Epithelial cell of proximal tubule (primary cell): ENCODE measurements at places on chromosomes 3 and 15. TPM values are rescaled to one million over a fixed set of nuclear protein-coding genes. Genes with fewer than 3 reads are reported as not detected.

Gene CCDC9B
- total RNA-seq = 4.6 and 10.7 TPM in 2 replicates

Gene ROBO2
- total RNA-seq = 0.07 and 0.52 TPM in 2 replicates

DNA sequence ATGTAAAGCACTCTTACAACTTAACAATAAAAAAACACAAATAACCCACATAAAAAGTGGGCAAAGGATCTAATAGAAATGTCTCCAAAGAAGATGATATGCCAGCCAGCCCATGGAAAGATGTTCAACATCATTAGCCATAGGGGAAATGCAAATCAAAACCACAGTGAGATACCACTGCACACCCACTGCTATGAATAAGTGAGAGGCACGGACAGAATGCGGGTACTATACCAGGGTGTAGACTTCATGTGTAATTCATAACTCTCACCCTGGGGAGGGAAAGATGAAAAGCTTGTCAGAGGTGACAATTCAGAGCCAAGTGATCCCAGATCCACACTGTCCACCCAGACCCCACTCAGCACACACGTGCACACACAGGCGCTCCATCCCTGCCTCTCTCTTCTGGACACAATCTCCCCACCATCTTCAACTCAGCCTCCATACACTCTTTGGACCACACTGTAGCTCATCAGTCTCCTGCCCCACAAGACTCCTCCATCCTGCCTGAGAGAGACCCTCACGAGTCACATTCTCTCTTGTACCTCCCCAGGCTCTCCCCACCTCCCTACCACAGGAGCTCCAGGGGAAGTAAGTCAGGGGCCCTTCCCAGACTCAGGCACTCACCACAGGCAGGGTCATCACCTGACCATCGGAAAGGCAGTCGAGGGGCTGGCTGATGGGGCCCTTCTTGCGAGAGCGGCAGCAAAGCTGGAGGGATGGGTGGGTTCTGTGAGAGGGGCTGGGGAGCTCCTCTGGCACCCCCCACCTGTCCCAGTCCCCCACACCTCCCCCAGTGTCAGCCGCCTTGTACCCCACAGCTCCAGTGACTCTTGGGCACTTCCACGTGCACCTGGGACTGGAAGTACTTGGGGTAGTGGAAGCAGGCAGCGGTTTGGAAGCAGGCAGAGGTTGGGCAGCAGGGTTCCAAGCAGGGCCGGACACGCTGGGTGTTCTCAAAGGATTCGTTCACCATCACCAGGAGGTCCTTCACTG, 21.3 kb downstream of the PLA2G4E start:
- DNase-seq = no peak

GRCh38 chr15:63049783-63050371, 7.3 kb downstream of the TPM1 start:
- no peak for DNase-seq

Gene EPHB1
- 1.6 and 2.7 TPM in 2 replicates for total RNA-seq

- DNase-seq = no peak
These were observed 18.7 kb downstream of the ATP13A3 start for GRCh38 chr3:194468086-194468485.

- DNase-seq = no peak
These were observed 221.9 kb upstream of the LYSMD4 start for GRCh38 chr15:99955181-99955525.

Gene CCDC39
- not detected in 2 replicates for total RNA-seq

- DNase-seq = no peak
These were observed 68.1 kb upstream of the DLG1 start for GRCh38 chr3:197366301-197367044.

- DNase-seq = no peak
These were observed 9.2 kb upstream of the RBSN start for GRCh38 chr3:15108082-15108545.

Gene IL17RB
- total RNA-seq = 1.7 and 2.5 TPM in 2 replicates

Gene NANOGP8
- total RNA-seq = not detected in 2 replicates

Gene DZIP1L
- 5.9 and 9.7 TPM in 2 replicates for total RNA-seq

- DNase-seq = no peak
These were observed 11.6 kb upstream of the CILP start for GRCh38 chr15:65222891-65223290.

GRCh38 chr3:28521663-28522062, 173.0 kb upstream of the AZI2 start:
- no peak for DNase-seq
